ENCODE measurements at places on chromosomes 7 and 10.
A peak's percentile ranks its signal among the peaks of the same experiment; 100 is the strongest.

- DNase-seq, result no peak
Measured at GRCh38 chr10:129483430-129484010, 16.5 kb downstream of the MGMT start.

DNA sequence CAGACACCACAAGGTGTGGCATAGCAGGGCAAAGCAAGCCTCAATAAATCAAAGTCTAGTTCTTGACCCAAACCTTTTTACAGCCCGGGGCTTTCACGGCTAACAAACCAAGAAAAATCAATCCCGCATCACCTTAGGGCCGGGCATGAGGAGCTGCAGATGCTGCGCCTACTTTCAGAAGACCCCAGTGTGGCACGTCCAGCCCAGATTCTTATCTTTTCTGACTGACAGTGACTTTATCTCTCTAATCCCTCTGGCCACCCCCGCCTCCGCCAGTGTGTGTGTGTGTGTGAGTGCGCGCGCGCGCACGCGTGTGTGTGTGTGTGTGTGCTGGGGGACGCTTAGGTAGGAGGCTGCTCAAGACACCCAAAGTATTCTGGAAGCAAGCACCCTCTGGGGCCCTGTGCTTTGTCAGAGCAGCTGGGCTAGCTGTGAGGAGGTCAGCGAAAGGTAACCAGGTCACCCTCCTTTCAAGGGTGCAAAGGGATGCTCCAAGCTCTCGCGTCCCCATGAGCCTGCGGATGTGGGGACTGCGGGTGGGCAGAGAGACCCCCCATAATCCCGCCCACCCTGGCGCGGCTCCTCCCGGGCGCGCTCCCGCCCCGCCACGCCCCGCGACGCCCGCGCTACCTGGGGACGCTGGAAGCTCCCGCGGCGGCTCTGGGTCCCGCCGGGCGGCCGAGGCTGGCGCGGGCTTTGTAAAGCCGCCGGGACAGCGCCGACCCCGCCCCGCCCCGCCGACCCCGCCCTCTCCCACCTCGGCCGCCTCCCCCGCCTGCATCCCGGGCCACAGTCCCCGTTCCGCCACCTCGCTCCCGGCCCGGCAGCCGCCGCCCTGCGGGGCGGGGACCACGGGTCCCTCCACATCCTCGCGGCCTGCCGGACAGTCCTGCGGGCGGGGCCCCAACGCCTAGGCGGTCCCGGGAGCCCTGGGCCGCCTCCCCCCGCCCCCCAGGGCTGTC is 57.1 kb upstream of the RHOBTB1 start:
- no peak for DNase-seq

DNA sequence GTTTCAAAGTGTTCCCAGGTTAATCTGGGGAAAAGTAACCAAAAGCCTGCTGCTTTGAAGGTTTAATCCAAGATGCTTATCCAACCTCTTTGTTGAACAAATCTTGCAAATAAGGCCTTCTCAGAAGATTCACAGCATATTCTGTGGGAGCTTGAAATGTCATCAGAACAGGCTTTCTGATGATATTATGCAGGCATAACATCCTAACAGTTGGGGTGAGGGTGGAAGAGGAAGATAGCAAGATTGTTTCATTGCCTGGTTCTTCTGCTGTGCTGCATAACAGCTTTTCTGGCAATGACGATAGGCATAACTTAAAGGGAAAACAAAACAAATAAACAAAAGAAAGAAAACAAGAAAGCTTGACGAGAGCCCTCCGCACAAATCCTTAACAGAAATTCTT is 217.4 kb downstream of the PHF14 start:
- DNase-seq, result no peak

DNA sequence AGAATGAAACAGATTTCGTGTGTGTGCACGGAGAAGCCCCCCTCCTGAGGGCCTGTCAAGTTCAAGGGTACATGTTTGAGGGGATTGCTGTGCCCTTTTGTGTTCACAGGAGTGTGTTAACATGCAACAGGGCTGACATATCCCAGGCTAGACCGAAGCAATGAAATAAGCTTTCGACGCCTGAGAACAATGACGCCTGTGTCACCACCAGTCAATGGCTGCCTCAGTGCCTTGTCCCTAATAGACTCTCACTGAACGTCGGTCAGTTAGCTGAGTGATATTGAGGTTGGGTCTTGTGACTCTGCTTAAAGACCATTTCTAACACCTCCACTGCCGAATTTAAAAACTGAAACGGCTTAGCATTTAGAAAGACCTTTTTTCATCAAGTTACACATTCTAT is 175.2 kb upstream of the TCF7L2 start:
- no peak for DNase-seq

DNA sequence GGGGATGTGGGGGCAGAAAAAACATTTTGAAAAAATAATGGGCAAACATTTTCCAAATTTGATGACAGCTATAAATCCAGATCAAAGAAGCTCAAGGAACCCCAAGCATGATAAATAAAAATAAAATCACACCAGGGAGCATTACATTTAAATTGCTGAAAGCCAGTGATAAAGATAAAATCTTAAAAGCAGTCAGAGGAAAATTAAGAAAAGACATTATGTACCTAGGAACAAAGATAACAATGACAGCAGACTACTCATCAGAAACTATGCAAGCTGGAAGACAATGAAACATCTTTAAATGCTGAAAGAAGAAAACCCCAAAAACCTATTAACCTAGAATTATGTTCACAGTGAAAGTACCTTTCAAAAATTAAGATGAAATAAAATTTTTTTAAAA is 23.3 kb downstream of the NEUROG3 start:
- DNase-seq, result no peak

GRCh38 chr7:1027242-1028043 is 16.9 kb upstream of the GPR146 start:
- no peak for DNase-seq

DNA sequence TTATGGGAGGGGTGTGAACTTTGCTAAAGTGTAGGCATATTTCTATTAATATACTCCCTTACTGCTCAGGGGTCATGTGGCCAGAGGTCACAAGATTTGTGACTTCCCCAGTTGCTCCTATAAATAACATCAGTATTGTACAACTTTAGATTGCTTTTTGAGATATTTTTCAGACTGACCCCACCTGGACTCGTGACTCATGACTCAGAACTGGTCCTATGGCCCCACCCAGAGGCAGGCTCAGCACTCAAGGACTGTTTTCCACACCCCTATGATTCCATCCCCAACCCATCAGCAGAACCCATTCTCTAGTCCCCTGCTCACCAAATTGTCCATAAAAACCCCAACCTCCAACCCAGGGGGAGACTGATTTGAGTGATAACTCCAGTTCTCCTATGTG is 2.7 kb upstream of the CUL2 start:
- no peak for DNase-seq

- DNase-seq, result peak; percentile 85
Measured at GRCh38 chr7:29332042-29332811, 137.7 kb downstream of the CHN2 start.

GRCh38 chr10:1659221-1659791 is 78.0 kb downstream of the ADARB2 start:
- no peak for DNase-seq

GRCh38 chr7:41808541-41808940 is 105.7 kb upstream of the INHBA start:
- no peak for DNase-seq

- DNase-seq, result no peak
Measured at GRCh38 chr10:10902951-10903350, 114.7 kb upstream of the CELF2 start.

DNA sequence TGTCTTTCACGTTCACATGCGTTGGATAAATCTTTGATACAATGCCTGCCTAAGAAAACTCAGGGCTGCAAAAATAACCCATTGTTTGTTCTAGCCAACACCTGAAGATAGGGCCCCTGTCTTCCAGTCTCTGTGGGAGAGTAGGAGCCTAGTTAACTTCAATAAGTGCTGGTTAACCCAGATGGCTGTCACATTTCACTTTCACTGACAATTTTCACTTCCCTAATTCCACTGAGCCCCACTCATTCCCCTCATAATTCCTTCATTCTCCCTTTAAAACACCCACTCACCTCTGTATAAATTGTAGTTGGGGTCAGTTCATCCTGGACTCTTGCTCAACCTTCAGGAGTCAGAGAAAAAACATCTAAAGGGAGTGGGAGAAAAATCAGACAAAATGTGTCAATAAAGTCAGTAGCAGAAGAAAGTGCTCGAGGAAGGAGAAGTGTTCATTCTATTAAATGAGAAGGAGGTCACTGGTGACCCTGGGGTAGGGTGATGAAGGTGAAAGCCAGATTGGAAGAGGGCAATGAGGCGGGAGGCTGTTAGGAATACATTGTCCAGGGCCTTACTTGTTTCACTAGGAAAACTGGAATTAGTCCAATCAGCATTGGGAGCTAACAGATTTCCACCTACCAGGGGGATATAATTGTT is 51.2 kb upstream of the ABI1 start:
- DNase-seq, result no peak

DNA sequence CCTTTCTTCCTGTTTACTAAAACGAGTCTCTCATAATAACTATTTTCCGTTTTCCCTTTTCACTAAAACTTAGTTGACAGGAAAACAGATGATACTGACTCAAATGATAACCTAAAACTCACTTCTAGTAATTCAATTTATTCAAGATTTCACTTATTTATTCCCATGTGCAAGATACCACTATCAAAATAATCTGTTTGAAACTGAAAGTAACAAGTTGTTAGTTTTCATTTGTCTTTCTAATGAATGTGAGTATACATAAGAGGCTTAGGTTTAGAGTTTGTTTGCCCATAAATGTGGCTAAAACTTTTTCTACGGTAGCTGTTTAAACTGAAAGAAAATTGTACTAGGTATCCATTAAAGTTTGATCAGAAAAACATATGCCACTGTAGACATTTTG is 314.9 kb upstream of the STEAP1 start:
- DNase-seq, result no peak

GRCh38 chr7:157688533-157689268 is 351.9 kb downstream of the DNAJB6 start:
- DNase-seq, result no peak

GRCh38 chr7:113289140-113289740 is 170.9 kb upstream of the SMIM30 start:
- DNase-seq, result no peak

DNA sequence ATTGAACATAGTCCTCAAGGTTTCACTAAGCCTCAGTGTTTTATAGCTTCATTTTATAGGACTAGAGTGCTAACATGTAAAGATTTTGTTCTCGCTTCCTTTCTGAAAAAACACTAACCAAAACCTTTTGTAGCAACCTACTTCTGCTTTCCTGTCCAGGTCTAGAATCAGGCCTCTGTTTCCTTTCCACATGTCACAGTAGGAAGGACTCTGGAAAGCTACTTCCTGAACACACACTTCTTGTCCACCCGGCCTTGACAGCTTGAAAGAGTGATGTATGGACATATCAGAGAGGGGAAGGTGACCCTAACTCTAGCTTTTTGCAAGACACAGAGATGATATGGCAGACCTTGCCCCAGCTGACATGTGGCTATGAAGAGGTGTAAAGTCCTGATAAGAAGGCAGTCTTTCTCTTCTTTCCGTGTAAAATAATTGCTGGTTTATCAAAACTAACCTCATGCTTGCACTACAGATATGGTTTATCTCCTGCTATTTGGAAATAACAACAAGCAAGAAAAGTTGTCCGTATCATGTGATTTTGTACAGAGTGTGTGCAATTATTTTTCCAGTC is 175.4 kb downstream of the SKAP2 start:
- no peak for DNase-seq

- DNase-seq, result no peak
Measured at GRCh38 chr7:12737373-12737772, 49.9 kb downstream of the ARL4A start.

DNA sequence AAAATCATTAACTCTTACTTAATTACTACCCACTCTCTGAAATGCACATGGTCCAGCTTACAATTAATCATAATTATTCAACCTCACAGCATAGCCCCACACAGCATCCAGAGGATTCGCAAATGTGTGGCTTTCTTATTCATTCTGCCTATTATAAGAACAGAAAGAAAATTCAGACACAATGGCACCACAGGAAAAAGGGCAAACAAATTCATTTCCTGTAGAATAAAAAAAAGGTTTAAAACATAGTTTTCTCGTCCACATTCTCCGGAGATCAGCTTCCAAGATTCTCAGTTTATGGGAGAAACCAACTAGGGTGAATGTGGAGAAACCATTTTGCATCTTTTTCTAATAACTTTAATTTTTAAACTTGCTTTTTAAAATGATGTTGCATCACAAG is 201.6 kb downstream of the PARD3 start:
- no peak for DNase-seq

DNA sequence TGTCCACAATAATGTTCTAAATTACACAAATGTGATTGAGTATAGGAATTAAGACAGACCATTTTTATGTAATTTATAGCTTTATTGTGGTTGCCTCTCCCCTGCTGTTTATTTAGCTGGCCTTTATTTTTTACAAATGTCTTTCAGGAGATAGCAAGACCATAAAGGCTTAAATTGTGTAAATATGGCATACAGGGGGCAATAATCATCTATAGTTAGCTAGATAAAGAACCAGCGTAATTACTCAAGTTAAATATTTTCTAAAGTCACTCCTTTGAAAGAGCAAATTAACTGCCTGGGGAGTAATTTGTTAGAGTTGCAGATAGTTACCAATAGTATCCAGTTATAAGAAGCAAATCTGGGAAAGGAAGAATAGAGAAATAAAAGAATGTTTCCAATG is at the start of gene MALRD1:
Gene MALRD1, plus strand, starts transcription at position 313 of the 400 bp plus-strand sequence. CDS start 138 bp downstream, outside the sequence.
- no peak for DNase-seq

- no peak for DNase-seq
Measured at GRCh38 chr7:149690688-149691446, 82.5 kb downstream of the ZNF467 start.

GRCh38 chr7:50164559-50165170 is 71.6 kb upstream of the ZPBP start:
- DNase-seq, result no peak

GRCh38 chr10:91033324-91033950 is 112.5 kb upstream of the ANKRD1 start:
- DNase-seq, result no peak

GRCh38 chr7:25926009-25926408 is 226.0 kb upstream of the NFE2L3 start:
- DNase-seq, result no peak

DNA sequence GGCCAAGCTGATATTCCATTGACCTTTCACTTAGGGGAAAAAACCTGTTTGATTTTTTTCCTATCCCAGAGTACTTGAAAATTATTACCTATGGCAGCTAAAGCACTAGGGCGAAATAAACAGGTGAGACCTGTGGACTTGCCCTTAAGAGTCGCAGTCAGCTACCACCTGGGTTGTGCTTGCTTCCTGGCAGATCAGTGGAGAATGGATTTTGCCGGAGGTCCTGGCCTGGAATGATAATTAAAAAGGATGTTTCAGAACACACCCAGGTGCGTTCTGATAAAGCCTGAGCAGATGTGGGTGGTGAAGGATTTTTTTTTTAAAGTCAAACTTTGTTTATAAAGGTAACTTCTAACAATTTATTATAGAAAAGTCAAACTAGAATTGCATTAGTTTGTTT is 59.1 kb downstream of the AUTS2 start:
- no peak for DNase-seq

DNA sequence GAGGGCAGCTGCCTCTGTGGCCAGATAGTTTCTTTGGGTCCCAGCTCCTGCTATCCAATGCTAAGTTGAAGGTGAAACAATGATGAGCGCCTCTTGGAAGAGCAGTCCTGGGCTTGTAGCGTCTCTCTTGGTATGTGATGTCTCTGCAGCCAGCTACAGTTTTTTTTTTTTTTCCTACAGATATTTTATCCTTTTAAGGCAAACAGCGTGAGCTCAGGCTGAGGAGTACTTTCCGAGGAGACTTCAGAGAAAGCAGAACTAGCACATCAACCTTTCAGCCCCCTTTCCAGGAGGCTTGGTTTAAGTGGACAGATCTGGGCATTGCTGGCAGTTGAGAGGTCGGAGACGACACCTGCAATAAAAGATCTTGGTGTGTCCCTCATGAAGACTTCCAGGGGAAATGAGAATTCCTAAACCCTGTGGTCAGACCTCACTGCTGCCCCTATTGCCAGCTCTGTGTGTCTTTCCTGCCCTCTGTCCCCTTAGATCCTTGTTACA is 9.1 kb downstream of the PRKG1 start:
- DNase-seq, result no peak
